Stimulated activated CD8-positive, alpha-beta memory T cell treated with anti-CD3 and anti-CD28 coated beads, Interleukin-2, amount 100 ng/mL, for 1 hour (primary cell): ENCODE measurements at places on chromosomes 7 and 10.

- DNase-seq = no peak
Observed at GRCh38 chr7:83469076-83469475, 179.9 kb downstream of the SEMA3E start.

DNA sequence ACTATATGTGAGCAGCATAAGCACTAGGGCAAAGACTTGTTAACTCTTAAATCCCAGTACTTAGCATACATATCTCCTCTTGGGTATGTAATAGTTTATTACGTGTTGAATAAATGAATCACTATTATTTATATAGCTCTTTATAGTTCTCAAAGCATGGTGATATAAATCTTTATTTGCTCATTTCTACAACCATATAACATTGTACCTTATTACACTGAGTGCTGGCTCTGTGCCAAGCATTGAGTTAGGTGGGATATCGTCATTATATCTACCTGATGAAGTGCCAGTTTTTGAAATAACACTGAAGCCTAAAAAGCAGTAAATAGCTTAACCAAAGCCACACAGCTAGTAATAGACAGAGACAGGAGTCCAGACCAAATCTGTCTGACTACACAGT, 27.9 kb downstream of the AHR start:
- no peak for DNase-seq

DNA sequence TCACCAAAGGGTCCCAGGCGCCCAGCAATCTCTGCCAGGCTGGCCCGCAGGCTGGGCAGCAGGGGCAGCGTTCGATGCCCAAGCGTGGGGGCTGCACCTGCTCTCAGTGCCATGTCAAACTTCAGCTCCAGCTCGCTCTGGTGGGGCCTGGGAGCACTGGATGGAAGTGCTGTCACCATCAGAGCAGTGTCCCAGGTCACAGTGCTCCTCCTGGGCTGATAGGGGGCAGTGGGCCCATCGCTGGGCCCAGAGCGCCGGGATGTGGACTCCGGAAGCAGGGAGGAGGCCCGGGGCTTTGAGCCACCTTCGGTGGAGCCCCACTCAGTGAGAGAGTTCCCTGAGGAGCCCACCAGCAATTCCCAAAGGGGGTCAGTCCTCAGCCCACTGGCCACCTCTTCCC, 2.2 kb downstream of the PRRT4 start:
- no peak for DNase-seq

DNA sequence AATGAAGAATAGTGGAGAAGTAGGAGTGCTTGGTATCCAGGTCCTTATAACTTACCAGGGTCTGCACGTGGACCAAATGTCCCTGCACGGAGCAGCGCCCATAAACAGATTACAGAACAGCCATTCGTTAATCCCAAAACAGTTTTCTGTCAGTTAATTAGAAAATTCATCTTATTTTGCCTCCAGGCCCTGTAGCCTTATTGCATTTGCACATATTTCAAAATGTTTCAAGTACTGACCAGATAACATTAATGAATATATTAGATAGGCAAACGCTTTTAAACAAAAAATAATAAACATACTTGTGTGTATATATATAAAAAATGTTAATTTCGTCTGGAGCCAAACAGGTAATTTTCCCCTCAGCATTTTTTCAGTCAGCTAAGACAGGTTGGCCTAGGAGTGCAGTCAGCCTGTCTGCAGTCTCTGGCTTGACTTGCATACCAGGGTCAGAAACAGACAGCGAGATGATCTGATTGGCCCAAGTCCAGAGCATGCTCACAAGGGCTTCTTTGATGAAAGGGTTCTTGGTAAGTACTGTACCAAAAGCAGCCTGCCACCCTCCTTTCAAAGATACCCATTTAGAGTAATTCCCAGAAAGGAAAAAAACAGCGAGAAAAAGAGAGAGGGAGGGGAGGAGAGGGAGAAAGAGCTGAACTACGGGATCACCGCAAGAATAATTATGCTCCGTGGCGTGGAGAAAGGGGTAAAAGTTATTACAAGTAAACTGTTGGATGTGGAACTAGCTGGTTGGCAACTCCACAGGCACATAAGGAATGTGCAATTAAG, 194.4 kb upstream of the TCF7L2 start:
- no peak for DNase-seq

DNA sequence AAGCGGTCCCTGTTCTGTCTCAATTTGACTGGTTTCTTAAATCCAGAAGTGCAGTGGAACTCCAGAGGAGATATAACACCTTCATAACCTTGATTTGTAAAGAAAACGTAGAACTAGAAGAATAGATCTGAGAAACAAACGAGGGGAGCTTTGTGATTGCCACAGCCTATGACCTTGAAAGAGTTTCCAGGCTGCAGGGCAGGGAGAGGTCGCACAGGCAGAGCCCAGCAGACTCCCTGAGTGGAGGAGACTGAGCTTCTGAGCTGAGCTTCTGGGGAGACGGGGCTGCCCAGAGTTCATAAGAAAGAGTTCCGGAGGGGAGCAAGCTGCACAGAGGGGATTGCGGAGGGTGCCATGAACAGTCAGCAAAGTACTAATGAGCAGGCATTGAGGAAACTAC, 57.8 kb downstream of the FAM185A start:
- no peak for DNase-seq

GRCh38 chr10:116707981-116708380, 34.4 kb downstream of the HSPA12A start:
- no peak for DNase-seq

- no peak for DNase-seq
Observed at GRCh38 chr10:121099592-121099991, 248.4 kb downstream of the WDR11 start.

DNA sequence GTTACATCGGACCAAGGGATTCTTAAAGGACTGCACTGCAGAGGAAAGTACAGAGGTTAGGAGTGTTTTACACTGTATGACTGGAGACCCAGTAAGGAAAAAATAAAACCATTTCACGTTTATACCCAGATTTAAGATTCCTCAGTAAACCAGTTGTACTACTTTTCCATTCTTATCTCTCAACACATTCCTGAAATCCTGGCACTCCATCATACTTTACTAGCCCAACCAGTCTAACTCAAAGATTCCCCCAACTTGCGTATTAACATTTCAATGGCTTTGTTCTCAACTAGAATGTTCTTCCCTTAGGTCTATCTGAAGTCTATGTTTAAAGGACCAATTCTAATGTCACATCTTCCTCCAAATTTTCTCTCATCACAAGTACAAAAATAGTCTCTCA, 8.0 kb downstream of the CCDC186 start:
- no peak for DNase-seq

GRCh38 chr7:81074406-81074805, 155.6 kb upstream of the SEMA3C start:
- DNase-seq = no peak

- DNase-seq = no peak
Observed at GRCh38 chr7:128108641-128109423, 77.6 kb upstream of the LRRC4 start.

- no peak for DNase-seq
Observed at GRCh38 chr7:142583446-142583845, 165.8 kb upstream of the PRSS1 start.

DNA sequence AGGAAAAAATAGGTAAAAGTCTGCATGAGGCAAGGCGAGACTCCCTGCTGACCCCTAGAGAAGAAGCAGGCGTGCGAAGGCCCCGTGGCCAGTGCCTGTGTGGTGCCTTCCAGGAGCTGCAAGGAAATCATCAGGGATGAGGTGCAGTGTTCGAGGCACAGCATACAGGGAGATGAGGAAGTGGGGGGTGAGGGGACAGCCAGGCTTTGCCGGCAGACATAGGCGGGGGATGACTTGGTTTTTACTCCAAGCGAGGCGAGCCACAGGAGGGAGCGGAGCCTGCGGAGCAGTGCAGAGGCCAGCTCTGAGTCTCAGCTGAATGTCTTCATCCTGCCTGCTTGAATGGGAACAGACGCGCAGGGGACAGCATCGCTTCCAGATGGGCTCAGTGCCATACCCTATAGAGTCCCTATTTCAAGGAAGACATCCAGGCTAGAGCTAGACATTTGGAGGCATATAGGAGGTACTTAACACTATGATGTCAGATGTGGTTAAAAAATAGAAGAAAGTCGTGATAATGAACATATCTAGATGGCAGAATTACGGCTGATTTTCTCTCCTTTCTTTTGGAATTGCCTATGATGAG, 49.5 kb downstream of the TCERG1L start:
- DNase-seq = no peak

DNA sequence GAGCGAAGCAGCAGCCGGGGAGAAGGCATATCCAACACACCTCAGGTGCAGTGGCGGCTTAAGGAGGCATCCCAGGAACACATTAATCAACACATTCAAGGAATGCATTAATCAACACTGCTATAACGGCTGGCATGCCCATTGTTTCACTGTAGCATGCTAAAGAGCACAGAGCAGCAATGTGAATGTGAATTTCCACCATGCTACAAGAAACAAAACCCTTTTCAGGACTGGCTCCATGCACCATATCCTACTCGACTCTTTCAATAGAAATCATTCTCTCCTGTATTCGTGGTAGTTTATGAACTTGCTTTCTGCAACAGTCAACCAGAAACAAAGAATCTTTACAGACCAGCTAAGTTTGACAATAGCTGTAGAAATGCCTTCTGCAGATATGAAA, 149.0 kb downstream of the NRCAM start:
- no peak for DNase-seq

DNA sequence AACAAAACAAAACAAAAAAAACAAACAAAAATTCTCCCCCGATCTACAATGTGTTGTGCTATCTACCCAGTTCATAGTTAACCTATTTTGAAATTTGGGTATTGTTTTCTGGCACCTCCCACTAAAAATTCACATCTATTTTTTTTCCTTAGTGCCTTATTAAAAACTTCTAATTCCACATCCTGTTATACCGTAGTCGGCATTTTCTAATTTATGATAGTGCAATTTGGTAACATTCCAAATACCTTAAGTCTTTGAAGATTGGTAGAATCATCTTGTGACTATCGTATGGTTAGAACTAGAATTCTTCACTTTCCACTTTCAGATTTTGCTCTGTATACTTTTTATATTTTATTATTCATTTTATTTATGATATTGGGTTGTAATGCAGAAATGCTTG, 4.5 kb upstream of the NRG3 start:
- DNase-seq = no peak

DNA sequence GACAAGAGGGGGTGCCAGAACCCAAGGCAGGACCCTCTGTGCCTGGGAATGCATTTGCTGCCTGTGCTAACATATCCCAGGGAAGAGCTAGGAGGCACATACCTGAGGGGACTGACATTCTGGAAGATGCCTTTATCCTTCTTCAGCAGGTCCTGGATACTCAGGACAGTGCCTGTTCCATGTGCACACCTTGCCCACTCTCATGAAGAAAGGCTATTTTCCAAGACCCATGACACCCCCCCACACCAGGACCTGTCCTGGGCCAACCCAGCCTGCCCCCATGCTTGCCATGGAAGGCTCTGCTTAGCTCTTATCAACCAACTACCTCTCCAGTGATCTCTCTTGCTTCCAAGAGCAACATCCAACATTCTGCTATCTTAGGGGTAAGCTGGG, 67.2 kb upstream of the CAMK2B start:
- no peak for DNase-seq

- DNase-seq = no peak
Observed at GRCh38 chr10:96440361-96441292, 73.1 kb downstream of the TLL2 start.

DNA sequence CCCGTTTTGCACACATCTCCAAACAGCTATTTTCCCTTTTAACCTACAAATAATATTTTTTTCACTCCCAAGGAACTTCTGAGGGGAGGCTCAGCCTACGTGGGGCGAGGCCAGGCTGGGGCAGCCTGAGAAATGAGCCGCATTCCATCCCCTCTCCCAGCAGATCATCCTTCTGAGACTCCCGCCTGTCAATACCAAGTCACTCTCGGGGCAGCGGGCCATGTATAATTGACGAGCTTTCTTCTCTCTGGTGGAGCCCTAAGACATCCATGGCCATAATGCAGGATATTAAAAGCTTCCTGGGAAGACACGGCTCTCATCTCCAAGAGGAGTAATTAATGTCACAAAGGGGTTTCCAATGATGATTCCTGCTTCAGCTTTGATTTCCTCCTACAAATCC, 37.8 kb upstream of the CHST15 start:
- no peak for DNase-seq

DNA sequence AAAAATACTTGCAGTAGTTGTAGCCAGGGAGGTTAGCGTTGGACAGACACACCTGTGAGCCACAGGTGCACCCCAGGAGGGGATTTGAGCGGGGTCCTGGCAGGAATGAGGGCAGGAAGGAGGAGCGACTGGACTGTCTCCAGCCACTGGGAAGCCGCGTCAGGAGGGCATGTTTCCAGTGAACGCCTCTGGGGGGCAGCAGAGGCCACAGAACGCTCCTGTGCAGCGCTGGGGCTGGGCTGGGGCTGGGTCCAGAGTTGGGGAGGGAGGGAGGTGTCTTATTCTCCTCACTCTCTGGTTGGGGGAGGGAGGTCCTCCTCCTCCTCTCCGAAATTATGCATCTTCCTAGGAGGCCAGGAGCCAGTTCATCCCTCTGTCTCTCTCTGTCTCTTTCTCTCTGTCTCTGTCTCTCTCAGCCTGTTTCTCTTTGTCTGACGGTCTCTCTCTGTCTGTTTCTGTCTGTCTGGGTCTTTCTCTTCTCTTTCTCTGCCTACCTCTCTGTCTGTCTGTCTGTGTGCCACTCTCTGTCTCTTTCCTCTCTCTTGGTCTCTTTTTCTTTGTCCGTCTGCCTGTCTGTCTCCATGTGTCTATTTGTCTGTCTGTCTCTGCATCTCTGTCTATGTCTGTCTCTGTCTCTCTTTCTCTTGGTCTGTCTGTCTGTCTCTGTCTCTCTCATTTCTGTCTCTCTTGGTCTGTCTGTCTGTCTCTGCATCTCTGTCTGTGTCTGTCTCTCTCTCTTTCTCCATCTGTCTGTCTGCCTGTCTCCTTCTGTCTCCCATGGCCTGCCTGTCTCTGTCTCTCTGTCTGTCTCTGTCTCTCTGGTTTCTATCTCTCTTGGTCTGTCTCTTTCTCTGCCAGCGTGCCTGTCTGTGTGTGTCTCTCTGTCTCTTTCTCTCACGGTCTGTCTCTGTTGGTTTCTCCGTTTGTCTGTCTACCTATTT, 9.9 kb upstream of the PSMG3 start:
- peak; percentile 47 for DNase-seq

DNA sequence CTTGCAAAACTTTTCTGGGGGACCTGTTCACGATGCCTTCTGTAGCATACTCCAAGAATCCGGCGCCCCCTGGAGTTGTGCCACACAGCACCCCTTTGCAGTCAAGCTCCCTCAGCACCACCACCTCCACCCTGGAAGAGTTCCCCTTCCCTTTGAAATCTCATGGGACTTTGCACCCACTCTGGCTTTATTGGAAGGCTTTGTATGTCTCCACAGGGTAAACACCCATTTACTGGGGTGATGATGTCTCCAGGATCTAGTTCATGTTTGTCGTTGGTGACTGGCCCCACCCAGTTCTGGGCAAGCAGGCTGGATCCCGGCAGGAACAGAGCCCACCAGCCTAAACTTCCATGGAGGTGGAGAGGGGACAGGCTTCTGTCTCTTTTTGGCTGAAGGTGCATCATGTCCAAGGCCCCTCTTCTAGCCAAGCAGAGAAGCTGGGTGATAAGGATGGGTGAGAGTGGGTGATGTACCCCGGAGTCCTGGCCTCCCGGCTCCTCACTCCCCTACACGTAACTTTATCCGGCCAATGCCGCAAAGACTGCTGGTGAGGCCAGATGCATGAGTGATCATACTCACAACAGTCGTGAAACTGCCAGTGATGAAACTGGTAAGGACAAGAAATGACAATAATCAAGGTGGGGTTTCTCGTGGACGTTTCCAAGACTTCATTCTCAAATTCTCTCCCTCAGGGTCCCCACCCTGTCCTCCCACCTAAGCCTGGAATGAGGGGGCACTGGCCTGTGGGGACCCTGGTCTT, 695 bp upstream of the CLDN4 start:
- DNase-seq = no peak
